ENCODE measurements at places on chromosomes 3 and 15.

- DNase-seq = no peak
Measured at GRCh38 chr3:149363053-149363452, 14.4 kb downstream of the TM4SF1 start.

DNA sequence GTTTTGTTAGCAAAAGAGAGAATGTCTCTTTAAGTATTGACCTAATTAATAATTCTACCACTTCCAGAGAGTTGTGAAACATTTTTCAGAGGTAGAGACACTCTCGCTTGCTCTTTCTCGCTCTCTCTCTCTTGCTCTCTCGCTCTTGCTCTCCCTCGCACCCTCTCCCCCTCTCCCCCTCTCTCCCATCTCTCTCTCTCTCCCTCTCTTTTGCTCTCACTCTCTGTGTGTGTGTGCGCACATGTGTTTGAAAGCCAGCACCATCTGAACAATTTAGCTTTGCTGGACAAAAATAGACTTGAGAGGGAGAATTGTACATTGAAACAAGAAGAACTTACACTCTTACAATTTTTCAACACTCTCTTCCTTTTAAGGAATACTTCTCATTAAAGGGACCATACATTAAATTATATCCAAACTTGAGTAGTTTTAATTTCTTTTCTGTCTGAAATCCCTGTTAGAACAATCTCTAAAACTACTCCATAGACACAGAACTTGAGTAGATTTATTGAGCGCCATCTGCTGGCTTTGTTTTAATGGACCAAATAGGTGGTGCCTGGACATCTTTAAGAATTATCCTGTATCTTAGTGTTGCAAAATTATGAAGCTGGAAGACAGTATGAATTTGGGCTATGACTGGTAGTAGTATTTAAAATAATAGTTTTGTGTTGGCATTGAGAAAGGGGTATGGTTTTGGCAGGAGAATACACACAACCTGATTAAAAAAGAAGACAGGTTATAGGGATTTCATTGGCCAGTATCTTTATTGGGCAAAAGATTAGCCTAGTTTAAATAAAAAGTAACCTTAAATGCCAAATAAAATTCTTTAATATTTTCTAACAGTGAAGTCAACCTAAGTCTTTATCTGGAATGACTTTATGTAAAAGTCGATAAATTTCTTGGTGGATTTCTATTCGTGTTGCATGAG, 124.6 kb downstream of the AKAP13 start:
- DNase-seq = no peak

- DNase-seq = no peak
Measured at GRCh38 chr3:17013050-17013449, 128.3 kb downstream of the PLCL2 start.

DNA sequence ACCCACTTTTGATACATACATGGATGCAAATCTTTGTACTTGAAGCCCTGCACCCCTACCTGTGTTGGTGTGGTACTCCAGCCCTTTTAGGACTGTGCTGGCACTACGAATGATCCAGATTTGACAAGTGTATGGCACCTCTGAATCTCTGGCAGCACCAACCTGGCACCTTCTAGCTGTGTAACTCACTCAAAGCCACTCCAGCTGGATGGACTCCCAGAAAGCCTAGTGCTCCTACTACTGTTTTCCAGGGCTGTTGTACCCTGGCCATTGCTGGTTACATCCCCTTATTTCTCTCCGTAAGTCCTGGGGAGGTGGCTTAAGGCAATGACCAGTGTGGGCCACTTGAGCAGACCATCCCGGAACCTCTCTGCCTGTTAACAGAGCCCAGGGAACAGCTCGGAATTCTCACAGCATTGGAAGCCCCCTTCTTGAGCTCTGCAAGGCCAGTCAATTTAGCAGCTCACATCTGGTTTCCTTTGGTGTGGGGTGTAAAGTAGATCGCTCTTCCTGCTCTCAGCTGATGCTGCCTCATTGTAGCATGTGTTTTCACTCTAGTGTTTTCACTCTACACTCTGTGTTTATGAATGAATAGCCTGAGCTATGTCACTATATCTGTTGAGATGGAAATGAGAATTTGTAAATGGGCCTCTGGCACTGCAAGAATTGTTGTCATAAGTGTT, 12.2 kb downstream of the CALML4 start:
- no peak for DNase-seq

DNA sequence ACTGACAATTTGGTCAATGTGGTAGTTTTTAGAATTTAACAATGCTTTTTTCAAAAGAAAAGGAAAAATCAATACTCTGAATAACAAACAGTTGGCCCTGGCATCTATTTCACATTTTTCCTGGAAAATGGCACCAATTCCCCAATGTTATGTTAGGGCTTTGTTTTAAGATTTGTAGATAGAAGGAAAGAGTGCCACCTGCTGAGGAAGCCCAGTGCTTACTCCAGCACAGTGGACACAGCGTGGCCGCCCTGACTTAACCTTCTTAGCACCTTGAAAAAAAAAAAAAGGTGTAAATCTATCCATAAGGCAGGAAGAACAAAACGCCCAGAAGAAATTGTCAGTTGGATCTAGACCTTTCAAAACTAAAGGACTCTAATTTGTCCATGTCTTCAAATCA, 110.7 kb upstream of the CNTN4 start:
- DNase-seq = no peak

DNA sequence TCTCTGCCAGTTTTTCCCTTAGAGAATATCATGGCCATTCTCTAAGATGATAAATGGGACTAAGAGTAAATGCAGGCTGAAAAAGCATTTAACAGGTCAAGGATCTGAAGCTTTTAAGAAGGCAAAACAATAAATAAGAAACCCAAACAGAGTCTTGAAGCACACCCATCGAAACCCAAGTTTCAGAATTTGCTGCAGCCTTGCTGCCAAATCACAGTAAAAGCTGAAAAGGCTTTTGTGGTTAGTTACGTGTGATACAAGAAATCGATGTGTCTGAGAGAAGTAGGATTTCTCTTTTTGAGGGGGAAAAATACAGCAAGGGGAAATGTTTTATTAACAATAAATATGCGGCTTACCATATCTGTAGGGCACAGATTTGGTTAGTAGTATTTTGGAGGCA, 92.0 kb downstream of the IGF1R start:
- no peak for DNase-seq

DNA sequence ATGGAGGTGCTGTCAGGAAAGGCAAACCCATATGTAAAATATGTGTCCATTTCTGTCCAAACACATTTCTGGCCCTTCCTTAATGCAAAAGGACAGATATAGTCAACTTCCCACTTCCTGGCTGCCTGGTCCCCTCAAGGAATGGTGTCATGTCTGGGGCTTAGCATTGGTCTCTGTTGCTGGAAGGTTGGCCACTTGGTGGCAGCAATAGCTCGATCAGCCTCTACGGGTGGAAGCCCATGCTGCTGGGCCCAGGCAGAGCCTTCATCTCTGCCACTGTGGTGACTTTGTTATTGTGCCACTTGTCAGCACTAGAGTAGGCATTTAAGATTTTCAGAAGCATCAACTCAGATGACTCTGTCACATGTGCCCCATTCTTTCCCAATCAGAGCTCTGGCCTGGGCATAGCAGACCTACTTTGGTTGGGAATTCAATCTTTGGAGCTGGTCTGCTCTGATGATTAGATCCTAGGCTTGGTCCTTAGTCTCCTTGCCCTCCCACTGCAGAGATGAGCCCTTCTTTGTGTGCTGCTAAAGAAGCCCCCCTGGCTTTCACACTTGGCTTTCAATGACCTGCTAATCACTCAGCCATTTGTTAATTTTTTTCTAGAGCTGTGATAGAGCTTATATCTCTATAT, 51.0 kb upstream of the SPSB4 start:
- DNase-seq = no peak

- no peak for DNase-seq
Measured at GRCh38 chr3:70400194-70400593, 87.8 kb upstream of the MDFIC2 start.

GRCh38 chr15:78968539-78969271, 23.9 kb upstream of the CTSH start:
- no peak for DNase-seq

GRCh38 chr3:117691526-117691925, 981.9 kb downstream of the TUSC7 start:
- no peak for DNase-seq

- peak; percentile 19 for DNase-seq
Measured at GRCh38 chr3:14633819-14634424, 17.6 kb upstream of the CCDC174 start.

DNA sequence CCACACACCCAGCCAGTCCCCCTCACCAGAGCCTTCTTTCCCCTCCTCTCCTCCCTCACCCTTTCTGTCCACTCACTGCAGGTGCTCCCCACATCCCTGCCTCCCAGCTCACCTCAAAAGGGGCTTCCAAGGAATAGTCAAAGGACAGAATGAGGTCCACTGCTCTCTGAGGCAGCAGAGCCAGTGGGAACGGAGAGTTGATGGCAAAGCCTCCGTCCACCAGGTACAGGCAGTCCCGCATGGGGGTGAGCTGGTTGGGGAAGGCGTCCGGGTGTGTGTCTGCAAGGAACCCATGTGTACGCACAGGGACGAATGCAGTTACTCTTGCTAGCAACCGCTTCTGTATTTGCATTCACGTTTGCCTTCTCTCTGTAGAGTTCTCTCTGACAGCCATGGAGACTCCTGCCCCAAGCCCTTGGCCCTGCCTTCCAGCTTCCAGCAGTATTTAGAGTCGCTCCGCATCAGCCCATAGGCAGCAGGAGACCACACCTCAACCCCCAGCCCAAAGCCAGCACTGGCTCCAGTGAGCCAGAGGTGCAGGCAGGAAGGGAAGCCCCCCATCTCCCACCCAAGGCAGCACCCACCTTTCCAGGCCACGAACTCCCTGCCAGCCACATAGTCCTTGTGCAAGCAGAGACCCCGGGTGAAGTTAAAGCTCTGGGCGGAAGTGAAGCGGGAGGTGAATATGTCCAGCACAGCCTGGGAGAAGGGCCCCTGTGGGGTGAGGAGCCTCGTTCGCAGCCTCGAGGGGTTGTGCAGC, 12.4 kb downstream of the PLA2G4F start:
- DNase-seq = no peak

DNA sequence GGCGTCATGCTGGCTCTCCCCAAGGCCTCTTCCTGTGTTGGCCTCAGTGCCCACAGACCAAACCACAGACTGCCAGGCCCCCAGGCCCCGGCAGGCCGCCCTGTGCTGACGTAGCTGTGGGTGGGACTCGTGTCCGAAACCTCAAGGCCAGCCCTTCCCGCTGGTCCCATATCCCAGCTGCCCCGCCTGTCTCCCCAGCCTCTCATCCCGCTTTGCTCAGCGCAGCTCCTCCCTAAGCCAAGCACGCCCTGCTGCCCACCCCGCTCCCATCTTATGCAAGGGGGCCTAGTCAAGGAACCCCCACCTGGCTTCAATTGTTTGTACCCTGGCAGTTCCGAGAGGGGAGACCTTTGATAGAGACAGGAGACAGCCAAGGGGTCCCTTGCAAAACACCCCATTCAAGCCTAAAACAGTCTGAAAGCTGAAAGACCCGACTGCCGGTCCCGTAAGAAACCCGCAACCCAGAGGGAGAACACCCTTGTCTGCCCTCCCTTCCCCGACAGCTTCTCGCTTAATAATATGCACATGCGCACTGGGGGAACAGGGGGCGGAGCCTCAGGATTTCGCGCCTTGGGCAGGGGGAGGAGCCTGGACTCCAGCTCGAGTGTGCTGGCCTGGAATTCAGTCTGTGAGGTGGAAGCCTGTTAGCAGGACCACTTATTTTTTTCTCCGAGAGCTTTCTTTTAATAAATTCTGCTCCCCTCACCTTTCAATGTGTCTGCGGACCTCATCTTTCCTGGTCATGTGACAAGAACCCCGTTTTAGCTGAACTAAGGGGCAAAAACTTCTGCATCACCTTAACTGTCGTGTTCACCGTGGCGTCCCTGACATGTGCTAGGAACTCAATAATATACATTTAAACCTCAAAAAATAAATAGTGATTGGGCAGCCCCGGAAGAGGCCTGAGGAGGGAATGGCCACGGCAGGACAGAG, 17.2 kb downstream of the TNFAIP8L3 start:
- DNase-seq = peak; percentile 33

- DNase-seq = no peak
Measured at GRCh38 chr3:10957976-10958749, 34.4 kb upstream of the SLC6A1 start.

- no peak for DNase-seq
Measured at GRCh38 chr3:14818804-14819500, at the start of gene FGD5. Gene FGD5, plus strand, starts transcription at chr3:14818962. Its CDS starts 110 bp downstream, at chr3:14819072.

GRCh38 chr3:177811112-177811511, 613.8 kb upstream of the TBL1XR1 start:
- no peak for DNase-seq

DNA sequence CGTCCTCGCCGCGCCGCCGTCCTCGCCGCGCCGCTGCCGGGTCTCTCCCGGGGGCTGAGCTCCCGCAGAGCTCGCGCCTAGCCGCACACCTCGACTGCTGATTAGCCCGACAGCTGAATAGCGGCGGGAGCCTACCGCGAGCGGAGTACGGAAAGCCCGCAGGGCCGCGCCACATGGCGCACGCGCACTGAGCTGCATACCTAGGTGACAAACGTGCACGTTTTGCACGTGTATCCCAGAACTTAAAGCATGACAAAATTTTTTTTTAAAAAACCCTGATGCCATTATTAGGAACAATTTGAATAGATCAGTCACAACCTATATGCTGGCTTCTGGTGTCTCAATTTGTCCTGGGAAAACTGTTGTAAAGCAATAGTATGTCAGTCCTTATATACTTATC, at the start of gene GOLGA8A:
Gene GOLGA8A (minus strand): TSS at position 122 of the 400 bp plus-strand sequence. CDS start 48,117 bp downstream, outside the sequence.
- peak; percentile 67 for DNase-seq

DNA sequence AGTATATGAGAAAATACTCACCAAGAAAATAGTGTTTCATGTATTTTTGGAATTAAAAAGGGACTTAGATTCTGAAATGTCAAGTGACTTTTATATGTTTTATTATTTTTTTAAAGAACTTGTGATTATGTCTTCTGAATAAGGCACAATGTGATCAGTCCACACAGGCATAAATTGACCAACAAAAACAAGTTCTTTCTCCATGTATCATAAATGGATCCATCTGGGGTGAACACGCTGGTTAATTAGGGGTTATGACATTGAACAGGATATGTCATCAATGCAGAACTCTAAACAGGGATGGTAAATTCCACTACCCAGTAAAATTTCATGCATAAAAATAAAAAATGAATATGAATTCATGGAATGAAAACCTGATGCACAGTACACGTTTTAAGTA, 31.3 kb upstream of the PIK3CA start:
- no peak for DNase-seq

DNA sequence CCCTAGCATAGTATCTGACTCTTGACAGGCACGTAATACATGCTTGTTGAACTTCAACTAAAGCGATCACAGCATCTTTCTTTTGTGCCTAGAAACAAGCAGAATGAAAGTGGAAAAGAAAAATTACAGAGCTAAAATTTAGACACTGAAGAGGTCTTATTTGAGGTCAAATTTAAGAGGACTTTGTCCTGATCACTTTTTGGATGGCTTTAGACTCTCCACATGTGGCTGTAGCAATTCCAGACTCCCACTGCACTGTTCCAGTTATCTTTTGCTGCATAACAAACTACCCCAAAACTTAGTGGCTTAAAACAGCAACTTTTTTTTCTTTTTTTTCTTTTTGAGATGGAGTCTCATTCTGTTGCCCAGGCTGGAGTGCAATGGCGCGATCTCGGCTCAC, 23.5 kb downstream of the DPH3 start:
- DNase-seq = no peak

GRCh38 chr3:118817748-118818165, 216.9 kb downstream of the IGSF11 start:
- no peak for DNase-seq

Data from activated CD8-positive, alpha-beta memory T cell treated with anti-CD3 and anti-CD28 coated beads for 48 hours (primary cell).